M059J (cell line): ENCODE measurements at places on chromosomes 6 and 20. TPM values are rescaled to one million over a fixed set of nuclear protein-coding genes. Genes with fewer than 3 reads are reported as not detected.
A peak's percentile ranks its signal among the peaks of the same experiment; 100 is the strongest.

The SLPI gene
- total RNA-seq, result 0.30 TPM in 1 of 2 replicates, not detected in the other

The RBPJL gene
- total RNA-seq, result not detected in 2 replicates

The TSPO2 gene
- total RNA-seq, result not detected in 2 replicates

The EPHA7 gene
- not detected in 2 replicates for total RNA-seq

The NSFL1C gene
- 69.2 and 85.5 TPM in 2 replicates for total RNA-seq

DNA sequence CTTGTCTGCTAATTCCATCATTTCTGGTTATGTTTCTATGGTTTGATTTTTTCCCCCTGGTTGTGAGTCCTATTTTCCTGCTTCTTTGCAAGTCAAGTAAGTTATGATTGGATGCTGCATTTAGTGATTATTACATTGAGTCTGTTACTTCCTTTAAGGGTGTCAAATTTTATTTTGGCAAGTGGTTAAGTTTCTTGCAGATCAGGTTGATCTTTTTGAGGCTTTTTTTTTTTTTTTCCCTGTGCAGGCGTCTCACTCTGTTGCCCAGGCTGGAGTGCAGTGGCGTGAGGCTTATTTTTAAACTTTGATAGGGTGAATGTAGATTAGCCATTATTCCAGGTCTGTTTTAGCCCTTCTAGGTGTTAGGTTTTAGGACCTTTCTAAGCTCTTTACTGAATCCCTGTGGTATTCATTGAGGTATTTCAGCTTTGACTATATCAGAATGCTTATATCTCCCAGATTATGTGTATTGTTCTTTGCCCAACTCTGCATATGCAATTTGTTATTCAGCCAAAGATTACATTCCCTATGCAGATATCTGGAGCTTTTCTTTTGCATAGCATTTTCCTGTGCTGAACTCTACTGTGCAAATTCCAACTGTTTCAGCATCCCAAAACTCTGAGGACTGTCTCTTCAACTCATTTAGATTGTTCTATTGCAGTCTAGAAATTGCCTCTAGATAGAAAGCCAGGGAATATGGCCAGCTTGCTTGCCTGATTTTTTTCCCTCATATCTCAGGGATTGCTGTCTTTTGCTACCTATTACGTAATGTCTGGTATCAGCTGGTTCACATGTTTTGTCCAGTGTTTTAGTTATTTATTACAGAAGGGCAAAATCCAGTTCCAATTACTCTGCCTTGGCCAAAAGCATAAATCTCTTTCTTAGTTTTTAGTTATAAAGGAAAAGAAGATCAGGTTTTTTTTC lies 113.3 kb downstream of the AFG1L start:
- no peak for DNase-seq

- no peak for DNase-seq
Measured at GRCh38 chr6:99324996-99325395, 24.5 kb downstream of the FAXC start.

DNA sequence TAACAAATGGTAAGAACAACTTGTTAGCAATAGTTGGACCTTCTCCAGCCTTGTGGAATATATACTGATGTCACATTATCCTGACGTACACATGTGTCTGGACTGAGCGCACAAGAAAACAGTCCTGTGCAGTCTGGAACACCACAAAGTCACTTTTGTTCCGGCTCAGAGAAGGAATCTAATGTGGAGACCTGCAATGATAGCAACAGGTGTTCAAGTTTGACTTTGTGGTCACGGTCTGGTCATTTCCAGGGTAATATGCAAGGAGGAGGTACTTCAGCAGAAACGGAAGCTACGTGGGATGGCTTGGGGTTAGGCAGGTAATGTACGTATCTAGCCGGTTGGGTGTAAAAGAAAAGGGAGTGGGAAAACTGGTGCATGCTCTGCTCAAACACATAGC lies 687.2 kb upstream of the AGPAT4 start:
- DNase-seq, result no peak

GRCh38 chr6:102907181-102907580 lies 1513.7 kb downstream of the GRIK2 start:
- DNase-seq, result no peak

DNA sequence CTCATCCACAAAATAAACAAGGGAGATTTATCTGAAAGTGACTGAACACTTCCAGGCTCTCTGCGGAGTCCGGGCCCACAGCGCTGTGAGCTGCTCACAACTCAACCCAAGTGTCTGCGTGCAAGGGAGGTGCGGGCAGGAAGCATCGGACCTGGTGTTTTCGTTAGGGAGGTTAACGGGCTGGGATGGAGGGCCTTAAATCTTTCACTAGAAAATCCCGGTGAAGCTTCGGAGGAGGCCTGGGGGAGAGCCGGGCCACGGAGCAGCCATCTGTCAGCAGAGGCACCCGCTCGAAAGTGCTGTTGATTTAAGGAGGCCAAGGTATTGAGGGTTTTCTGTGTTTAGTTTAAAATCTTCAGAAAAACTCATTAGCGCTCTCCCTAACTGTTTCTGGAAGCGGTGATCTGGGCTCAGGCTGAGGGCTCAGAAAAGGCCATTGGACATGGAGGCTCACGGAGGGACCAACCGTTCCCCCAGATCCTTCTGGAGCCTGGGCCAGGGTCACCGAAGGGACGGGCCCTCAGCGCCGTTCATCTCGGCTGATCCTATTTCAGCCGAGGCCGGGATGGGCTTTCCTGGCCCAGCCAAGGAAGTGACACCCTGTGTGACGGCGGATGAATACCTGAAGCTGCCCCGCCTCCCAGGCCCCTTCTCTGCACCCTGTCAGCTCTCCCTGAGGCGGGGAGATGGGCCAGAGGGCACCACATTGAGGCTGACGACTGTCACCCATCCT lies 20.7 kb downstream of the GATA5 start:
- no peak for DNase-seq

DNA sequence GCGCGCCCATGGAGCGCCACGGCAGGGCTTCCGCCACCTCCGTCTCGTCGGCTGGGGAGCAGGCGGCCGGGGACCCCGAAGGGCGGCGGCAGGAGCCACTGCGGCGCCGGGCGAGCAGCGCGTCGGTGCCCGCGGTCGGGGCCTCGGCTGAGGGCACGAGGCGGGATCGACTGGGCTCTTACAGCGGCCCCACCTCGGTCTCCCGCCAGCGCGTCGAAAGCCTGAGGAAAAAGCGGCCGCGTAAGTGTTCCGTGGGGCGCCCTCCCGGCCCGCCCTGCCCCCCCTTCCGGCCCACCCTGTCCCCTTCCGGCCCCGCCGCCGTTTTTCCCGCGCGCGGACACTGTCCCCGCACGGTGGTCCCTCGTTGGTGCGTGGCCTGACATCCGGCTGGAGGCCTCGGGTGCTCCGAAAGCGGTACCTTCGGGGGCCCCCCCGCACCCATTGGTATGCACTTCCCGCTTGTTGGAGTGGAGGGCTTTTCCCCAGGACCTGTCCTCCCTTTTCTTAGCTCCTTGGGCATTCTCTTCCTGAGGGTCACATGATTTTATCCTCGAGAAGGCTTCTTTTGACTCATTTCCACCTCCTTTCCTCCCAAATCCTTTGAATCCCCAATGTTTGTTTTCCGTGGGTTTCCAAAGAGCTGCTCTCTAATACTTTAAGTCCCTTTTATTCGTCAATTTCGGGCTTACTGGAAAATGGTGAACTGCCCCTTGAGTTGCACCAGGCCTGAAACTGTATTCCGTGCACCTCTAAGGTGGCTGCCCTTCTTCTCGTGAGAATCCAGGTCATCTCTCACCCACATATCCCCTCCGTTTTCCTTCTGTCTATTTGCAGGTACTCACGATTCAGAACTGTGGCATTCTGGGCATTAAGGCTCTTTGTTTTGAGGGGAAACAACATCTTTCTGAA lies 556 bp downstream of the PANK2 start:
- DNase-seq, result peak; percentile 48

GRCh38 chr6:94683409-94683808 lies 893.9 kb upstream of the MANEA start:
- no peak for DNase-seq

- no peak for DNase-seq
Measured at GRCh38 chr20:18922251-18922650, 108.7 kb downstream of the SCP2D1 start.

DNA sequence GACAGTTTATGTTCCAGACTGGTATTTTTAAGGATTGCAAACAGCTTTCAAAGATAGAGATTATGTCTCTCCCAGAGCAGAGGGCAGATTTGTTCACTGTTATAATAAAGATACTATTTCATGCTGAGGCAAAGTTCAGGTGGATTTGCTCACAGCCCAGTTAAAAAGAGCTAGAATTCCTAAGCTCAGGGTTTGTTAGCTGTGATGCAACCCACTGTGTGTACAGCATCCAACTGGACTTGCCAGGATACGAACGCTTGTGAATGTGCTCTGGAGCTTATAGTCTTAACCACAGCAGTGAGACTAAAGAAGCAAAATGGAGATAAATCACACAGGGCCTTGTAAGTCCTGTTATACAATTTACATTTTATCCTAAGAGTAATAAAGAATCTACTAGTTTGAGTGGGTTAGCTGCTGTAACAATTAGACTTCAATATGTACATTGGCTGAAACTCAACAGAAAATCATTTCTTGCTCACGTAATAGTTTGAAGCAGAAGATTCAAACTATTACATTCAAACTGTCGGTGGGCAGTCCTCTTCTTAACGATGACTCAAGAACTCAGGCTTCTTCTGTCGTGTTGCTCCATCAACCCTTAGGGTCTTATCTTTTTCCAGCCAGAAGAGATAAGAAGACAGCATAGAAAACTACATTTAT lies 204.0 kb upstream of the PLN start:
- no peak for DNase-seq

- DNase-seq, result peak; percentile 45
Measured at GRCh38 chr6:47004463-47004862, 37.7 kb downstream of the ADGRF1 start.

DNA sequence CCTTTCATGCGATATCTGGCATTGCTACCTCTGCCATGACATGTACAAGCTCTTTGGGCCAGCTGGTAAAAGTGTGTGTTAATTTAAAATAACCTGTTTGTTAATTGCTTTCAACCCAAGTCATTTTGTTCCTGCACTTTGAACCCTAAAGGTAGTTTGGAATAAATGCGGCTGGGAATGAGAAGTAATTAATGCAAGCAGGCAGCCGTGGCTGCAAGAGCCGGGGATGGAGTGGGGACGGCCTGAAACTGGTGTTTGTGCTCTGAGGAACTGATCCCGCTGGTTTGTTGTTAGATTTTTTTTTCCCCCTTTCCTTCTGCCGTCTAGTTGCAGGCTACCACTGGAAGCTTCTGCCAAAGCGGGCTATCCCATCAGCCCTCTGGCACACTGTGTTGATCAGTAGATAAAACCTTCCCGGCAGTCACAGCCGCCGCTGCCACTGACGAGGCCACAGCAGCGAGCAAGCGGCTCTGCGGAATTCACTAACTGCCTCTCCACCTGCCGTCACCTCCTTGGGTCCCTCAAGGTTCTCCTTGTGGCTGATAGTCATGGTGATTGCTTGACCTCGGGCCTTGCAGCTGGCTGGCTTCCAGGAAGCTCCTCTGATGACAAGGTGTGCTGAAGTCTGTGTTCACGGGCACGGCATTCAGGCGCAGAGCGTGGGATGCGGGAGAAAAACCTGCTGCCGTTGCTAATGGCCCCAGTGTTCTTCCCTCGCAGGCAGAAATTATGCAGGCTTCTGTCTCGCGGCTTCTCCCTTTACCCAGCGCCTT lies 315.9 kb downstream of the TFAP2A start:
- DNase-seq, result peak; percentile 17
